NCI-H2081 treated with DMSO at 0.1 percent for 48 hours (cell line): ENCODE measurements at places on chromosomes 1 and 21.

GRCh38 chr1:87759421-87760087, 430.9 kb downstream of the LMO4 start:
- no peak for DNase-seq

DNA sequence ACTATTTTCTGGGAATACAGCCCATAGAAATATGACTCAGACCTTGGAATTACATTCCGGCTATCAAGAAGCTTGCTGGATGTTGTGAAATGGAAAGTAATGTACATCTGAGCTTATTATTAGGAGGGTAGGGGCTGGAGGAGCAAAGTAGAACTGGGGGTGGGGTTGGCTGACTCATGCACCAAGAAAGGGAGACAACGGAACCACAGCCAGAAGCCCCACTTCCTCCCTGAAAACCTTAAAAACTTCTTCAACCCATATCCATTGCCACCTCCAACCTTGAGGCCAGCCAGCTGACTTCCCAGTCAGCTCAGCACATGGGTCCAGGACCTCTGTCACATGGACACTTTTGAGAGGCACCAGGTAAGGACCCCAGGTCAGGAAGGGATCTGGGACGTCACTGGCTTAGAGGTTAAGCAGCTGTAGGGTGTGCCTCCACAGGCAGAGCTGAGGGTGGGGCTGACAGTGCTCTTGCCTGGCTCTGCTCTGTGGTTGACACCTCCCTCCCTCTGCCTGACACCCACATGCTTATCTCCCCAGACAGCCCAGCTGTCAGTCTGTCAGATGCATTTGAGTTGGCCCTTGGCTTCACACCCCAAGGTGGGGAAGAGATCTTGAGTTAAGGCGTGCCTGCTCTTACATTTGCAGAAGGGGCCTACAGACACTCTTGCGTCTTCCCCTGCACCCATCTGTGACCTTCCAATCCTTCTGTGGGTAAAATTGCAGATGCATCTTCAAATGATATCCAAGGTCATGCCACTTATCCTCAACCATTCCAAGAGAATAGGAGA, 5.7 kb upstream of the ZNF683 start:
- no peak for DNase-seq

- no peak for DNase-seq
These were observed 107.4 kb upstream of the ESRRG start for GRCh38 chr1:216830424-216831210.

- no peak for DNase-seq
These were observed 232.3 kb downstream of the GPR52 start for GRCh38 chr1:174680101-174680500.

GRCh38 chr1:3898475-3898735, 1.7 kb downstream of the C1orf174 start:
- DNase-seq: no peak
